ENCODE measurements at places on chromosomes 2 and 18. TPM values are rescaled to one million over a fixed set of nuclear protein-coding genes. Genes with fewer than 3 reads are reported as not detected.

- no peaks in the 10 kb centered on the region for H3K36me3 ChIP-seq
- H3K27me3 ChIP-seq, result no peaks in the 10 kb centered on the region
- H3K4me3 ChIP-seq, result no peak overlapping the region
Measured at GRCh38 chr18:39962546-39962945, 1992.5 kb upstream of the PIK3C3 start.

GRCh38 chr2:9655441-9656269 is 24.9 kb upstream of the YWHAQ start:
- no peak overlapping the region for H3K4me3 ChIP-seq
- H3K36me3 ChIP-seq, result no peaks in the 10 kb centered on the region
- no peaks in the 10 kb centered on the region for H3K4me1 ChIP-seq
- no peak for DNase-seq

Gene LYG2
- not detected for total RNA-seq

DNA sequence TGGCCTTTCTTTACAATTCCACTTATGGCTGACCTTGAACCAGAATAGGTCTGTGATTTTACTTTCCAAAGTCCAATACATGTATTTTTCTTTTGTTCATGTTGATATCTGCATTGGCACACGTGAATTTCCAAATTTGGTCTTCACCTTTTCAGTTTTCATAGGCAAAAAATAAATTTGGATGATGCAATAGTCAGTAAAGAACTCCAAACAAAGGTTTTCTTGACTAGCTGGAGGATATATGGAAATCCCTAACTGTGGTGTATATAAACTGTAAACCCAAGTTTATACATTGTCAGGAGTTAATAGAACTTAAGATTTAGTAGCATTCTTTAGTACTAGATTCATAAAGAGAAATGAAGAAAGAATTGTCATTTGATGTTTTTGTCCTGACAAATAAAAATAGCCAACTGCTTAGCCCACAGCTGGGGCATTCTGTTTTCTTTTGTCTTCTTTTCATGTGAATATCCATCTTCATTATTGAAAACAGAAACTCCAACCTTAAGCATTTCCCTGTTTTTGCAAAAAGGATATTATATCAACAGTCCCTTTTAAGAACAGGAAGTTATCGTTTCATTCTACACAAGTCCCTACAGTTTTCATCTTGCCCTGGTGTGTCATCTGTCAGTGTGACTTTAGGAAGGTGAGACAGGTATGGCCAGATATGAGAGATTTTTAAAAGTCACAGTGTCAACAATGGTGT is 132.9 kb downstream of the BCL2 start:
- DNase-seq, result no peak
- no peaks in the 10 kb centered on the region for H3K27me3 ChIP-seq
- no peak overlapping the region for H3K4me3 ChIP-seq
- no peaks in the 10 kb centered on the region for H3K36me3 ChIP-seq
- peak overlapping the region; percentile 8 for H3K27ac ChIP-seq
